ENCODE measurements at places on chromosomes 2 and 18. TPM values are rescaled to one million over a fixed set of nuclear protein-coding genes. Genes with fewer than 3 reads are reported as not detected.

ST6GAL2 gene
- total RNA-seq: 17.5 TPM

FEZ2 gene
- 42.6 TPM for total RNA-seq

SERPINB11 gene
- total RNA-seq: 0.17 TPM

WNT10A gene
- 0.23 TPM for total RNA-seq

ASB3 gene
- 9.1 TPM for total RNA-seq

MAL gene
- total RNA-seq: not detected

RNF152 gene
- total RNA-seq: 0.02 TPM

NGEF gene
- total RNA-seq: 18.1 TPM

MYO7B gene
- 0.29 TPM for total RNA-seq

CAPN14 gene
- total RNA-seq: not detected
